Stimulated activated CD4-positive, alpha-beta T cell treated with anti-CD3 and anti-CD28 coated beads, TNF-alpha, amount 100 ng/mL, for 24 hours (primary cell): ENCODE measurements at places on chromosomes 4 and X.
A peak's percentile ranks its signal among the peaks of the same experiment; 100 is the strongest.

DNA sequence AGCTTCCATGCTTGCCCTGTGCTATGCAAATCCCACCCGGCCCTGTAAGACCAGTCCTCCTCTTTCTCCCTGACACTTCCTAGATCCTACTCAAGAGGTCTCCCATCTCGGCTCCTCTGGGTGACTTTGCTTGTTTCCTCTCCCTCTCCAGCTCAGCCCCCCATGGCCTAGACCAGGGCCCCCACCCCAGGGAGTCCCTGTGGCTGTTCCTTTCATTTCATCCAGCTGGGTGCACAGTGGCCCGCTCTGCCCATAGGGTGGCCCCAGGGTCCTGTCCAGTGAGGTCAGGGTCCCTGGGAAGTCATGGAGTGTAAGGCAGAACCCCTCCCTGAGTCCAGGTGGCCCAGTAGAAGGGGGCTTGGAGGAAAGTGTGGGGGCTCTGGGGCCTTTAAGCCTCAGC lies 52.3 kb upstream of the NKX1-1 start:
- DNase-seq, result no peak

GRCh38 chr4:26075583-26075982 lies 161.6 kb downstream of the SMIM20 start:
- DNase-seq, result no peak

- DNase-seq, result no peak
Measured at GRCh38 chrX:42096265-42096920, 173.0 kb upstream of the CASK start.

DNA sequence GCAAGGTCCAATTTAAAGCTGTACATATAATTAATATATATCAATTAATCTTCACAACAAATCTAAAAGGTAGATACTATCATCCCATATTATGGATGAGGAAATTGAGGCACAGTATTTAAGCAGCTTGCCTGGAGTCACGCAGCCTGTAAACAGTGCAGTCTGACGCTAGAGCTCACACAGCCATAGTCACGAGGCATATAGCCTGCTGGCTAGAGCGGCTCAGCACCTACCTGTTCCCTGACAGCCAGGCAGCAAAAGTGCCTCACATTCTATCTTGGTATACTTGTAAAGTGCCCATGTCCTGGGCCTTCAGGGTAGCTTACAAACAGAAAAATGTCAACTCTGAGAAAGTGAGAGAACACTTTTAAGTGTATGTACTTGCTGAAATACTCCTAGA lies 222.6 kb upstream of the NEIL3 start:
- DNase-seq, result no peak

DNA sequence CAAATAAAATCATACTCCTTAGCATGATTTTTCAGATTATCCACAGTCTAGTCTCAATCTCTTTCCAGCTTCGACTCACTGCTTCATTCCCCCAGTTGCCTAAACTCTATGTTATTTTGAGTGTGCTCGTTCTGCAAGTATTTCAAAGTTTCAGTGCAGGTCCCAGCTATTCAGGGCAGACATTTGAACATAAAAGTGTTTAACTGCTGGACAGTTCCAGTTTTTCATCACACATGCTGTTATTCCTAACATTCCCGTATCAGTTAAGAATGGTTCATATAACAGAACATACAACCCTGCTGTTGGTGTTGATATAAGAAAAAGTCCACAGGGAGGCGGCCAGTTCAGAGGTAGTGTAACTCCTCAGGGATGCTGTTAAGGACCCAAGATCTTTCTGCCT lies 113.3 kb downstream of the SLIT2 start:
- no peak for DNase-seq

DNA sequence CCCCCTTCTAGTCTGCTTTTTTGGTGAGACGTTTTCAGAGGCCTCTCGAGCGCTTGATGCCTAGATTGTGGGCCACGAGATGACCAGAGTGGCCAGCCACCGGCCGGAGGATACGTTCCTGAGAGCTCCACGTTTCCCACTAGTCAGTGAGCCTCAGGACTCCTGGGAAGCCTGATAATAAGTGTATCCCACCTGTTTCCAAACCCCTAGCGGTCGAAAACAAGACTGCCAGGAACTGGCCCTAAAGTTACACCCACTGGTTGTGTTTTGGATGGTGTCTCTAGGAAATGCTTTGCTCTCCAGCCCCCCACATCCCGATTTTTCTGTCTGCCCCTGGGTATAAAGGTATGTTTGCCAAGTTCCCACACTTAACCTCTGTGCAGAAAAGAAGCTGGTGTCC lies 4.6 kb upstream of the RS1 start:
- DNase-seq, result no peak

- no peak for DNase-seq
Measured at GRCh38 chrX:136839196-136839595, 41.3 kb downstream of the RBMX start.

- no peak for DNase-seq
Measured at GRCh38 chr4:4901877-4902276, 42.4 kb downstream of the MSX1 start.

- no peak for DNase-seq
Measured at GRCh38 chrX:17737986-17738713, 857 bp downstream of the SCML1 start.

DNA sequence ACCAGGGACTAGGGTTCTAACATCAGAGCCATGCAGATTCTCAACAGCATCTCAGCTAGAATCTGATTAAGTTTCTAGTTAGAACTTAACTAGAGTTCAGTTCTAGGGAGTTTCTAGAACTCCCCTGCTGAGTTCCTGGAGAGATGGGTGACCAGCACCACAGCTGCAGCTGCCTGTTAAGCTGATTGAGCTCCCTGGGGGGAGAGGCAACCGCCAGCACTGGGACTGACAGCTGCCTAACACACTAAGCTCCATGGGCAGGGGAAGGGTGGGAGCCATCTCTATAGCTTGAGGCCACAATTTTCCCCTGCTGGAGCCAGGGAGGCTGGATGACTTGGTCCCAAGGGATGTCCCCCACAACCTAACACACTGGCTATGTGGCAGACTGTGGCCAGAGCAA lies 84.2 kb downstream of the CHIC1 start:
- no peak for DNase-seq

DNA sequence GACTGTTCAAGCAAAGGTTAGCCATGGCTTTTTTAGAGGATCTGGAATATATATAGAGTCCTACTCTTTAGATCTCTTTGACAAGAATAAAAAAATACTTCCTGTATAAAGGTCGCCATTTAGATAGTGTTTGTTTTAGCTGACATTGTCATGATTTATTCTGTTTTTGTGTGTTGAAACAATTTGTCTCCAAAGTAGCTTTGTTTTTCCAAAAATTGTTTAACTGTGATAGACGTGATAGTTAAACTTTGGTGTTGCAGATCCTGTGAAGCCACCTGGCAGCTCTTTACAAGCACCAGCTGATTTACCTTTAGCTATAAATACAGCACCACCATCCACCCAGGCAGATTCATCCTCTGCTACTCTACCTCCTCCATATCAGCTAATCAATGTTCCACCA lies 80.3 kb upstream of the SMARCA5 start:
- no peak for DNase-seq

- peak; percentile 31 for DNase-seq
Measured at GRCh38 chr4:42655921-42656678, 805 bp downstream of the ATP8A1 start.

- DNase-seq, result no peak
Measured at GRCh38 chrX:150602743-150603142, 34.3 kb downstream of the MTM1 start.

GRCh38 chr4:161133586-161134276 lies 1030.1 kb downstream of the FSTL5 start:
- DNase-seq, result no peak

- no peak for DNase-seq
Measured at GRCh38 chr4:19047279-19047880, 1025.8 kb upstream of the LCORL start.

DNA sequence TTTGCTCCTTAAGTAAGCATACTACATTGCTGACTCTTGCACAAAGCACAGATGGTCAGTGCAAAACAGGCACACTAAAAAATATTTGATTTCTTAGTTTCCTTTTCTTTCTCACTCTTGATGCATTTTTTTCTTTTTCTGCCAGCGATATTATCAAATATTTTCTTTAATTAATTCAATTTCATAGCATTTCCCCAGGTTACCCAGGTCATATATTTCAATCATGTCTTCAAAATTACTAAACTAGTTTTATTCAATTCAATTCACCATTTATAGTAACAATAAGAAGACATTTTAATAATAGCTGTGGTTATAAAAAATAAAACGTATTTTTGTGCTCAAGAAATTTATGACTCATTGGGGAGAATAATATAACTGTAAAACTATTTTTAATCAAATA lies 421.2 kb downstream of the GASK1B start:
- no peak for DNase-seq

GRCh38 chr4:85571008-85571407 lies 96.1 kb downstream of the ARHGAP24 start:
- no peak for DNase-seq

DNA sequence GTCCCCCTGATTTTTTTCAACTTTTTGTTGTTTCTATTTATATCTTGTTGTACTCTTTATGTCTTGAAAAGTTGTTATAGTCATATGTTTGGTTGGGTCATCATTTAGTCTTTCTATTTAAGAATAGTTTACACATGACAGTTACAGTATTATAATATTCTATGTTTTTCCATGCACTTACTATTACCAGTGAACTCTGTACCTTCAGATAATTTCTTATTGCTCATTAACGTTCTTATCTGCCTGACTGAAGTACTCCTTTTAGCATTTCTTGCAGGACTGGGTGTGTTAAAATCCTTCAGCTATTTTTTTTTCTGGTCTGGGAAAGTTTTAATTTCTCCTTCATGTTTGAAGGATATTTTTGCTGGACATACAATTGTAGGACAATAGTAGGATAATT lies 157.7 kb upstream of the DIPK2B start:
- no peak for DNase-seq

- DNase-seq, result no peak
Measured at GRCh38 chr4:154049457-154050181, 260.7 kb upstream of the SFRP2 start.

GRCh38 chr4:70057651-70058050 lies 7.4 kb downstream of the HTN1 start:
- DNase-seq, result no peak

GRCh38 chr4:176794151-176794550 lies 1.4 kb upstream of the VEGFC start:
- DNase-seq, result no peak

- no peak for DNase-seq
Measured at GRCh38 chr4:5631352-5632065, 76.8 kb downstream of the EVC2 start.

DNA sequence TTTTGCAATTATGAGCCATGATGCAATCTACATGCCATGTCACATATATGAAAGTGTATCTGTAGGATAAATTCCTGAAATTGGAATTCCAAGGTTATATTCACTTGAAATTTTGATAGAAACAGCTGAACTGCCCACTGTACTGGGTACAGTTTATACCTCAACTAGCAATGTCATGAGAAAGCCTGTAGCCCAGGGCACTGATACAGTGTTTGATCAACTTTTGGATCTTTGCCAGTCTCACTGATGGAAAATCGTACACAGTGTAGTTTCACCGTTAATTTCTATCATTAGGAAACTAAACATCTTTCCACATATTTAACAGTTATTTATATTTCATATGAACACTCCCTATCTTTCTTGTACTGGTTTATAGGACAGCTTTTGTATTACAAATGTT lies 34.2 kb downstream of the TAPT1 start:
- no peak for DNase-seq

DNA sequence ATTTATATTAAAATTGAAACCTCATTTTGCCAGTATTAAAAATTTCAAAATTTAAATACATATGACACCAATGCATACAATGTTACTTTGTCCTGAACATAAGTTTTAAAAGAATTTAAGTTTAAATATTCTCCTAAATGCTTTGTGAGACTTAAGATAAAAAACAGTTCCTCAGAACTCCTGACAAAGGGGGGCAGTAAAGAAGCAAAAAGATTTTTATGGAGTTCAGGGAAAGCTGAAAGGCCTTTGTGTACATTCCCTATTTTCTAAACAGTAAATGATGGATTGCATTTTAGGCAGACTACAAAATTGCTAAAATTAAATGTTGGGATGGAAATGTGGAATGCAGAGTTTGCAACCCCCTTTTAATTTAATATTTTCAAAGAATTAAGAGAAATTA lies 81.7 kb downstream of the SNCA start:
- DNase-seq, result no peak

GRCh38 chrX:151476604-151477303 lies 79.7 kb downstream of the VMA21 start:
- no peak for DNase-seq

DNA sequence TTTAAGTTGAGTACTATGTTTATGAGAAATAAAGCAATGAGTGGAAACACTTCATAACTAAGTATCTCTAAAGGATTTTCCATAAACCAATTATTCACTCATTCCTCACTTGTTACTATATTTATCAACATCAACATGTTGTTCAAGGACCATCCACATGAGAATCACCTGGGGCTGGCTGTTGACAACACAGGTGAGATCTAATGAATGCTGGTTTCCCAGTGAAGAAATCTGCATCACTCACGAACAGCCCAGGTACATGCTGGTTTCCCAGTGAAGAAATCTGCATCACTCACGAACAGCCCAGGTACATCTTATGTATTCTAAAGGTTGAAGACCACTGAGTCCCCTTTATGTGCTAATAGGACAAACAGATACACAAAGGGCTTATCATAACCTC lies 32.5 kb downstream of the TSPAN5 start:
- DNase-seq, result no peak

GRCh38 chr4:29047341-29048041 lies 1672.7 kb upstream of the PCDH7 start:
- DNase-seq, result no peak

- DNase-seq, result no peak
Measured at GRCh38 chrX:31213941-31214340, 142.1 kb upstream of the FTHL17 start.

- DNase-seq, result no peak
Measured at GRCh38 chrX:102637561-102637960, 13.7 kb upstream of the GPRASP1 start.

DNA sequence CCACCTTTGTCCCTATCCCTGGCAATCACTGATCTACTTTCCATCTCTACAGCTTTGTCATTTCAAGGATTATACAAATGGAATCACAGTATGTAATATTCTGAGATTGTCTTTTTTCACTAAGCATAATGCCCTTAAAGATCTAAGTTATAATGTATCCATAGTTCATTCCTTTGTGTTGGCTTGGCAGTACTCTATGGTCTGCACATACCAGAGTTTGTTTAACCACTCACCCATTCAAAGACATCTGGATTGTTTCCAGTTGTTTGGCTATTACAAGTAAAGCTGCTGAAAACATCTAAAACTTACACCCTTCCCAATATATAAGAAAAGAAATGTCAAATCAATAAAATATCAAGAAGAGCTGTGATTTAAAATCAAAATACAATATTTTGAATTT lies 26.0 kb upstream of the AWAT1 start:
- DNase-seq, result no peak
